ENCODE measurements at places on chromosomes 5 and 9.

GRCh38 chr5:159412284-159413046, 82.2 kb upstream of the IL12B start:
- peak; percentile 98 for DNase-seq

DNA sequence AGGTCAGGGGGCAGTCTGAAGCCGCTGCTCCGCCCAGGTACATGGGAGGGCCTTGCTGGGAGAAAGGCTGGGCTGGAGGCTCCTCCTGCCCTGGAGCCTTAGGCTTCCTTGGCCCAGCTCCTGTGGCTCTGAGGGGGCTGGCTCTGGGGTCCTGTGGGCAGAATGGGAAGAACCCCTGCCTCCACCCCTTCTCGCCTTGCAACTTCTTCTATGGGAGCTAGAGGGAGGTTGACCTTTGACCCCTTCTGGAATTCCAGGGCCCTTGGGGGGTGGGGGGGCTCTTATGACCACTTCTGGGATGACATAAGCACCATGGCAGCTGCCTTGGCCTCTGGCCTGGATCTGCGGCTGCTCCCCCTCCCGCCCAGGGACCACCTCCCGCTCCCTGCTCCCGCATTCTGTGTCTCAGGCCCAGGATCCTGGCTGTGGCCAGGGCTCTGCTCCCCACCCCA, 32.2 kb downstream of the IER5L start:
- no peak for DNase-seq

- no peak for DNase-seq
Observed at GRCh38 chr5:147055089-147055826, 176.7 kb upstream of the PPP2R2B start.

DNA sequence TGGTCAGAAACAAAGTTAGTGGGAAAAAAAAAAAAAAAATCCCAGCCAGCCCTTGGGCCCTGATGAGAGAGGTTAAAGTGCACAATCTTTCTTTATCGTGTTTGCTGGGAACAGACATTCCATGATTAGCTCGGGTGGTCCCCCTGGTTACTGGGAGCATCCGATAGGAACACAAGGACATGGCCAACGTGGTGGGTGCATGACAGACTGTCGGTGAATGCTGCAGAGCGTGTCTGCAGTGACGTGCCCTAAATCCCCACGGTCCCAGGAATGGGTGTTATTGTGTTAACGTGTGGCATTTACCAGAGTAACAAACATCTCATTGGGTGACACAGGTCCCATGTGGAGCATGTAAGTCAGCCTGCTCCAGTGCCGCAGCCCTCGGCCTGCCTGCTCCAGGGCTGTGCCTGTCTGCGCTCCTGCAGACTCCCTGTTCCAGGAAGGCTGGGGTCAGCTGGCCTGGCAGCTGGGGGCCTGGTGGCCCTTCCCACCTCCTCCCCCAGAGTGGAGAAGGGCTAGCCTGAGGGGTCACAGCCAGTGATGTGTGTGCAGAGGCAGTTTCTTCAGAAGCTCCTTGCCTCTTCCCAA, 34.3 kb upstream of the TBC1D2 start:
- no peak for DNase-seq

DNA sequence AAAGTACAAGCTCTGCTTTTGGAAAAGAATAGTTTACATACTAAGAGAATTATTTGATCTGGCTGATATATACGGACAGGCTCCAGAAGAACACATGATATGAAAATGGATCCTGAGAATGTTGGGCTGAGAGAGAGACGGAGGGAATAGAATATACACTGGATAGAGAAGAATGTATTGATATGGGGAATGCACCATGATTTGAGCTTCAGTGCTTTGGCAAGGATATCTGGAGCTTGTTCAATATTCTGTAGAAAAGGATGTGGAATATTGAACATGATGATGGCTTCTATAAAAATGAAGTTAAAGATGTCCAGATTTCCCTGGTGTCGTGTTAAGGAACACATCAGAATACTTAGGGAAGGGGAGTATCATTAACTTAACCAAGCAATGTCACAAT, 280.5 kb upstream of the VLDLR start:
- no peak for DNase-seq

All from inflammatory macrophage treated with lipopolysaccharide for 4 hours (primary cell).